Glomerular endothelial cell (primary cell): ENCODE measurements at places on chromosomes 7 and 10. TPM values are rescaled to one million over a fixed set of nuclear protein-coding genes. Genes with fewer than 3 reads are reported as not detected.

- DNase-seq, result no peak
These were observed 336.0 kb downstream of the PLXNA4 start for GRCh38 chr7:132240262-132240661.

DNA sequence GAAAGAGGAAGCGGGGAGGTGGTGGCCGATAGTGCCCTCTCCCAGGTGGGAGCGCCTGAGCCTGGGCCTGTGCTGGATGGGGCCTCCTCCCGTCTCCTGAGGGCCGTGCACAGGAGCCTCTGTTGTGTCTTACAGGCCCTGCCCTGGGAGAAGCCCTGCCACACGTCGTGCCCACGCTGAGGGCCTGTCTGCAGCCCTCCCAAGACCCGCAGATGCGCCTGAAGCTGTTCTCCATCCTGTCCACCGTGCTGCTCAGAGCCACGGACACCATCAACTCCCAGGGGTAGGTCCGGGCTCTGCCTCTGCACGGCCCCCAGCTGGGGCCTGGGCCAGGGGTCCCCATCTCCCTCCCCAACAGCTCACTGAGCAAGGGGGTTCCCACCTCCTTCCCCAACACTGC, 43.3 kb upstream of the PRKAR1B start:
- no peak for DNase-seq

DNA sequence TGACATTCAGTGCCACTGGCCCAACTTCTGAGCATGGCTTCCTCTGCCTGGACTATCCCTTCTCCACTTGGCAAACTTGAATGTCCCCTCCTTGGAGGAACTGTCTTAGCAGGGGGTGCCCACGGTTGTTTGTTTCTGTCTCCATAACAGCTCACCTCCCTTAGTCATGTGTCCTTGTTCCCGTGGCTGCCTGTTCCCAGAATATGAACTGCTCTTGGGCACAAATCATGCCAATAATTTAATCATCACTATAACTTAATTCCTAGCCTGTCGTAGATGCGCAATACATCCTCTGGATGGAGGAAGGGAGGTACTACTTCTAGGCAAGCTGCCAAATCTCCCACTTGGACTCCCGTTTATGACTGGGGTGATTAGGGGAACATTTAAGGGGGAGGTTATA, 173.1 kb downstream of the MYOF start:
- no peak for DNase-seq

- no peak for DNase-seq
These were observed 171.7 kb upstream of the INSYN2A start for GRCh38 chr10:127368101-127368500.

Gene TMEM225B
- not detected in 2 replicates for total RNA-seq

Gene C10orf53
- total RNA-seq, result not detected in 2 replicates

Gene IFIT1B
- not detected in 2 replicates for total RNA-seq
